Astrocyte (in vitro differentiated cells and primary cell): ENCODE measurements at places on chromosomes 16 and 17. TPM values are rescaled to one million over a fixed set of nuclear protein-coding genes. Genes with fewer than 3 reads are reported as not detected.

Gene KRT33A
- not detected in 2 replicates for total RNA-seq

Gene CTDNEP1
- total RNA-seq: 102 and 103 TPM in 2 replicates

Gene CLEC19A
- not detected in 2 replicates for total RNA-seq

Gene NECAB2
- total RNA-seq: 0.32 and 1.1 TPM in 2 replicates

Gene SLC52A1
- total RNA-seq: not detected in 2 replicates

Gene CAVIN1
- 602 and 644 TPM in 2 replicates for total RNA-seq

Gene RHBDL3
- 1.1 and 1.4 TPM in 2 replicates for total RNA-seq

Gene TBC1D3H
- total RNA-seq: not detected in 2 replicates

Gene SNX20
- not detected in 2 replicates for total RNA-seq

Gene OMG
- total RNA-seq: not detected in 2 replicates

Gene SLC5A11
- not detected in 2 replicates for total RNA-seq

Gene DOC2A
- total RNA-seq: 0.50 and 0.89 TPM in 2 replicates

Gene HBA2
- total RNA-seq: 1.4 TPM in 1 of 2 replicates, not detected in the other

Gene DNAAF1
- total RNA-seq: 0.30 and 0.38 TPM in 2 replicates

Gene HES7
- total RNA-seq: 0.64 and 1.0 TPM in 2 replicates

Gene TBC1D3D
- total RNA-seq: 0.36 and 0.43 TPM in 2 replicates

Gene C17orf78
- total RNA-seq: not detected in 2 replicates

Gene ABAT
- 22.8 and 23.3 TPM in 2 replicates for total RNA-seq

Gene ARL2BP
- total RNA-seq: 70.9 and 71.1 TPM in 2 replicates

Gene SMIM5
- total RNA-seq: 0.07 TPM in 1 of 2 replicates, not detected in the other

Gene CCL14
- not detected in 2 replicates for total RNA-seq

Gene RGS11
- 2.7 and 2.8 TPM in 2 replicates for total RNA-seq

Gene PIK3R6
- total RNA-seq: not detected in 2 replicates

Gene STXBP4
- total RNA-seq: 11.3 and 12.6 TPM in 2 replicates

Gene GJD3
- total RNA-seq: 0.34 and 0.43 TPM in 2 replicates

Gene KRT27
- not detected in 2 replicates for total RNA-seq

Gene KRT36
- not detected in 2 replicates for total RNA-seq

Gene ADCY7
- total RNA-seq: 30.3 and 33.7 TPM in 2 replicates

Gene ABI3
- 0.31 and 0.77 TPM in 2 replicates for total RNA-seq

Gene ACSM2B
- not detected in 2 replicates for total RNA-seq

Gene TEN1
- total RNA-seq: 17.7 and 19.0 TPM in 2 replicates

Gene PROCA1
- total RNA-seq: 2.7 and 3.4 TPM in 2 replicates

Gene TGFB1I1
- 124 and 134 TPM in 2 replicates for total RNA-seq

Gene GAST
- total RNA-seq: not detected in 2 replicates

Gene C17orf113
- total RNA-seq: 0.19 and 0.23 TPM in 2 replicates

Gene MEIOC
- total RNA-seq: 0.45 and 0.55 TPM in 2 replicates

Gene RAMP2
- total RNA-seq: 6.1 and 6.8 TPM in 2 replicates

Gene SLC38A8
- not detected in 2 replicates for total RNA-seq

Gene SALL1
- 15.0 and 15.1 TPM in 2 replicates for total RNA-seq

Gene ASIC2
- 0.36 TPM in 1 of 2 replicates, not detected in the other for total RNA-seq

Gene LITAFD
- total RNA-seq: not detected in 2 replicates

Gene ACSM2A
- 0.14 TPM in 1 of 2 replicates, not detected in the other for total RNA-seq
